GM23338 (cell line): ENCODE measurements at places on chromosomes 11 and 22. TPM values are rescaled to one million over a fixed set of nuclear protein-coding genes. Genes with fewer than 3 reads are reported as not detected.

APOL2 gene
- total RNA-seq, result 10.4 and 12.4 TPM in 2 replicates

ACRV1 gene
- total RNA-seq, result not detected in 2 replicates

TMEM191B gene
- total RNA-seq, result 3.6 and 26.3 TPM in 2 replicates

MAPK1 gene
- total RNA-seq, result 56.0 and 77.5 TPM in 2 replicates

MCHR1 gene
- 0.27 and 2.4 TPM in 2 replicates for total RNA-seq

SULT4A1 gene
- 5.2 and 7.8 TPM in 2 replicates for total RNA-seq

SLC37A2 gene
- 1.0 and 1.6 TPM in 2 replicates for total RNA-seq

MS4A14 gene
- not detected in 2 replicates for total RNA-seq

RFPL2 gene
- 1.3 TPM in 1 of 2 replicates, not detected in the other for total RNA-seq

C11orf42 gene
- total RNA-seq, result not detected in 2 replicates

IFITM10 gene
- not detected in 2 replicates for total RNA-seq

DEUP1 gene
- total RNA-seq, result 0.63 and 0.85 TPM in 2 replicates

GRCh38 chr22:36563001-36563400 lies 34.0 kb upstream of the EIF3D start:
- DNase-seq, result no peak

- DNase-seq, result no peak
Observed at GRCh38 chr11:111359223-111360149, 19.6 kb downstream of the POU2AF1 start.

GRCh38 chr11:69337211-69337721 lies 43.3 kb downstream of the MYEOV start:
- DNase-seq, result no peak

- DNase-seq, result no peak
Observed at GRCh38 chr22:26529345-26529744, 17.1 kb upstream of the TFIP11 start.

DNA sequence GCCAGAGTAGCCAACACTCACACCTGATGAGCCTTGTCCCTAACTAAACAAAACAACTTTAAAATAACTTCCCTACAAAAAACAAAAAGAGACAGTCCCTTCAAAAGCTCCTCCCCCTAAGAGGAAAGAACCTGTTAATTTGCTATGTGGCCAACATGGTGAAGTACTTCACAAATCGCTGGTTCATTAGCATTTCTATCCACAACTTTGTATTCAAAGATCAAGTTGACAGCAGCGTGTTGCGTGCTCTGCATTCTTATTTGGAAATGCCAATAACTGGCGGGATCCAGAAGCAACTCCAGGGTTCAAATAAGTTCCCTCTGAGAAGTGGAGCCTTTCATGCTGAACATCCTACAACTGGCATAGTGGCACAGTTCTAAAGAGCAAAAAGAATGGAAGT lies 48.6 kb downstream of the CADM1 start:
- DNase-seq, result peak; percentile 76

GRCh38 chr11:18697576-18697975 lies 1.0 kb upstream of the TMEM86A start:
- DNase-seq, result no peak

DNA sequence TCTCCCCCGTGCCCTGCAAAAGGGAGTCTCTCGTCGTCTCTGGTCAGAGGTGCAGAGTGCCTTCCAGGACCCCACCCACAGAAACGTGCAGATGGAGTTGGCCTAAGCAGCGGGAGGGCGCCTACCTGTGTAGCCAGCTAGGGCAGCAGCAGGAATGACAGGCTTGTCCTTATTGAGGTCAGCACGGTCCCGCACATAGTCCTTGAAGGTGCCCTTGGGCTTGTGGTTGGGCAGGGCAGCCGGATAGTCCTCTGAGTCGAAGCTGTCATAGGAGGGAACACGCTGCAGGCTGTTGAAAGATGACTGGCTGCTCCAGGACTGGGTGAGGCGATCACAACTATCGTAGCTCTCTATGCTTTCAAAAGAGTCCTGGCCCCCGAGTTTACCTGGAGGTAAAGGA lies 107.3 kb downstream of the ETS1 start:
- DNase-seq, result no peak

GRCh38 chr11:27353593-27354358 lies 9.2 kb downstream of the CCDC34 start:
- no peak for DNase-seq

DNA sequence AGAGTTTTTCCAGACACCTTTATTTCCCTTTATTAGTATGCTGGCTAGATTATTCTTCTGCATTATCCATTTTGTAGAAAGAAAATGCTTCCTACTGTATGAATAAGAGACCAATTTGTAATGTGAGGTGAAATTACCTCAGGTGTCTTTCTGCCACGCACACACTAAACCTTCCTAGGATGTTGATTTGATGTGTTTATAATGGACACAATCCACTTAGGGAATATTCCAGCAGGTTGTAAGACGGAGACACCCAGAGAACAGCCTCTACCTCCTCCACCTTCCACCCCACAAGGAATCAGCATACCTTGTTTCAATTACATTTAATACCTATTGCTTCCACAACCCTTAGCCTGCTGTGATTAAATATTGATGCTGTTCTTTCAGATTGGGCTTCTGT lies 379.1 kb upstream of the KIRREL3 start:
- DNase-seq, result no peak

- DNase-seq, result no peak
Observed at GRCh38 chr11:35207471-35208403, 68.8 kb downstream of the CD44 start.

GRCh38 chr22:16955678-16956210 lies 52.3 kb downstream of the GAB4 start:
- no peak for DNase-seq

- DNase-seq, result no peak
Observed at GRCh38 chr22:20093418-20094196, 13.6 kb downstream of the DGCR8 start.

DNA sequence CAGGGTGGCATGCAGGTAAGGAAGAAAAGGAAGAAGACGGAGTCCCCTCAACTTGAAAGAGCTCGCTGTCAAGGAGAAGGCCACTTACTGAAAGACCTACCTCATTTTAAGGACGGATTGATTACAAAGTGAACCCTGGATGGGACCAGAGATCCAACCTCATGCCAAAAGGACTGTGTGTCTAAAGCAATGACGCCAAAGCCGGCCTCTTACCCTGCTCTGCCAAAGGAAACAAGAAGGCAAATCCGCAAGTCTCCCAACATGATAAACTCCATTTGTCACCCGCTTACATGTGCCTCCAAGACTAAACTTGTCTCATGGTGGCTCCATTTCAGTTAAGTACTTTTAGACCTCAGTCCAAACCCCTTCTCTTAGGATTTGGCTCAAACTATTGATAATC lies 148.7 kb upstream of the MTMR2 start:
- no peak for DNase-seq

- no peak for DNase-seq
Observed at GRCh38 chr11:113684496-113684895, 21.6 kb downstream of the TMPRSS5 start.

- DNase-seq, result peak; percentile 76
Observed at GRCh38 chr22:37734964-37735451, 38.2 kb downstream of the TRIOBP start.

DNA sequence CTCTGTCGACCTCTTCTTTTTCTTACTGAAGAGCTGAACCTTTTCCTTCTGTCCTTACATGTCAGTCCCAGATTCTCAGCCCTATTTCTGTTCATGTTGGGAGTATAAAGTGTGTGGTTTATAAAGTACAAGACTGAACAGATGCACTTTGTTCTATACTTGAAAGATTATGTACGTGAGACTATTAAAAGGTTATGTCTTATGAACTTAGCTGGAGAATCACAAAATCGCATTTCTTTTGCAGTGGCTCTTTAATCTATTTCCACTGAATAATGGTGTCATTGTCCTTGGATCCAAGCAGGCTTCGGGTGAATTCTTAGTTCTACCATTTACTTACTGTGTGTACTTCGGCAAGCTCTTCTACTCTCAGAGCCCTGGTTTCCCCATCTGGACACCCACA lies 558.4 kb downstream of the TMEM135 start:
- no peak for DNase-seq

- DNase-seq, result no peak
Observed at GRCh38 chr11:117134431-117134830, 9.7 kb upstream of the PAFAH1B2 start.

DNA sequence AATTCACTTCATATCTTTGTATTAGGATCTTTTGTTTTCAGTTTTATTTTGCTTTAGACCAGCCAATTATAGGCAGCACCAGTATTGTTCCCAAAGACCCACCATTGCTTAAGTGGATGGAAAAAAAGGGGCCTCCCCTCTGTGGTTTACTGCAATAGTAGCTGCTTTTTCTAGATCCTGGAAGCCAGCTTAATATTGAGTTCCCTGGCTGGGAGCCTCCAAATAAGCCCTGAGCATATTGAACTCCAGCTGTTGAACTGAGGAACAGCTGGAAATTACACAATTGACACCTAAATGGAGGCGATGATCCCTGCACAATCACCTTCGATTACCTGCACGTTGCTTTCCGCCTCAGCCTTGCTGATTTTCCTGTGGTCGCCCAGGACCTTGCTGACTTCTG lies 576.0 kb downstream of the SOX6 start:
- no peak for DNase-seq

DNA sequence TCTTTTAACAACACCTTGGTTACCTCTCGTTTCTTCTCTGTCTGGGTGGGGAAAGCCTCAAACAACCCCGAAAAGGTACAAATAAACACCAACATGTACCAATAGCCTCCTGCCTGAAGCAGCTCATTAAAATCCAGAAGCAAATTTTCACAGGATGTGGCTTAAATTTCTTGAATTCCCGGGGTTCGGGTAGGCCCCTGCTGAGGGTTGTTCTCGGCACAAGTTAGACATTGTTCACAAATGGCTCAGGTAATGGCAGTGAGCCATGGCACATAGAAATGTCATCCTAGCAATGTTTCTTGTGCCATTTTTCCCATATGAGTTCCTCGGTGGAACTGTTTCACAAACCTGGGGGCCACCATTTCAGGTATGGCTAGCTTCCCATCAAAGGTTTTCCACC lies 19.7 kb upstream of the GLYATL1 start:
- no peak for DNase-seq

- no peak for DNase-seq
Observed at GRCh38 chr11:63007920-63008319, 7.7 kb downstream of the SLC22A8 start.

- no peak for DNase-seq
Observed at GRCh38 chr11:76665921-76666351, 4.6 kb downstream of the LRRC32 start.

DNA sequence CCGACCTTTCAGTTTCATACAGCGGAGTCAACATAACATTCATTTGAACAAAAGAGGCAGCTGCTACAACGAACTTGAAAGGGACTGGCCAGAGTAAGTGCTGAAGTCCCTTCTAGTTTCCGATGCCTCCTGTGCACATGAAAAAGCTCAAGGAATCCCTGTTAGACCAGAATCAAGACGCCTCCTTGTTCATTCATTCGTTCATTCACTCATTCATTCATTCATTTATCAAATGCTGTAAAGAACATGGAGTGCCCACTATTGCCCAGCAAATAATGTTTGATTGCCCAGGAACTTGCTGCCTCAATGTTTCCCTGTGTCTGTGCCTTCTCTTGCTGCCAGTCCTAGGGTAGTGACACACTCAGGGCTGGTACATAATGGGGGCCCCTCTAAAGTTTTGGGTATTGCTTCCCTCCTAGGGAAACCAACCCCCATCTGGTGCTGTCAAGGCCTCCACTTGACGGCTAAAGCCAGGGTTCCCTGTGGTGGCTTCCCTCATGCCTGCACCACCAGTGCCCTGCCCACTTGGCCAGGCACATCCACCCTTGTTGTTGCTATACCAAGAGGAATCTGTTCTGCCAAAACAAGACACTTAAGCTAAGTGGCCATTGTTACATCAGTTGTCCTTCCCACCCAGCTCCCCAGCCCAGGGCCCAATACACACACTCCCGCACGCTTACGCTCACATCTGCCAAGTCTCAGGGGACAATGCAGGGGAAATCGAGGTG lies 3.8 kb downstream of the TMPRSS13 start:
- DNase-seq, result no peak

DNA sequence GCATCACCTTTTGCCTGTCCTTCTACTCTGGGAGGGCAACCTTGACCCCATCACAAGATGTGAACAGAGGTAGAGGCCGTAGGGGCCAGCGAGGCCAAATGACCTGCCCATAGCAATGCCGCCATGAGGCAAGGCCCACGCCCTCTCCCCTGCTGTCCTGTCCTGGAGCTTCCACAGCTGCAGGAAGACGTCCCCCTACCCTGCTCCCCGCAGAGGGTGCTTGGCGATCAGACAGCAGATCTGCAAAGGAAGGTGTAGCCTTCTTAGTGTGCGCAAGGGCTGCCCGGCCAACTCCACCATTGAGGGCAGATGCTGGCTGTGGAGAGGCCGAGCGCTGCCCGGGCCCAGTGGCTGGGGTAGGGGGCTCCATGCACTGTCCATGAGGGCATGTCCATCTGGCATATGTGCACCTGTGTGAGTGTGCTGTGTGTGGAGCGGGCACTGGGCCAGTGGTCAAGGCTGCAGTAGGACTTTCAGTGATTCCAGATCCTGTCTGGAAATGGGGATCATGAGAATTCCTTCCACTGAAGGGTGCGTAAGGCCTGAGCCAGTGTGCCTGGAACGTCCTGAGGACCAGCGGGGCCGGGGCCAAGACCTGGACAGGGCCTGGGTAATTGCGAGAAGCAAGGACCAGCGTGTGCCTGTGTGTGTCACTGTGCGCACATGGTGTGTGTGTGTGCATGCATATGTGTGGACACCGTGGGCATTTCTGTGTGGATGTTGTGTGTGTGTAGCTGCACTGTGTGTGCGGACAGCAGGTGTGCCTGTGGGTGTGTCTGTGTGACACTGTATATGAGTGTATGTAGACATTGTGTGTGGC lies 11.0 kb downstream of the TRPM5 start:
- no peak for DNase-seq

GRCh38 chr11:33598426-33599069 lies 102.1 kb downstream of the C11orf91 start:
- peak; percentile 72 for DNase-seq

GRCh38 chr11:126282361-126282735 lies 545 bp upstream of the TIRAP start:
- DNase-seq, result peak; percentile 74

- DNase-seq, result no peak
Observed at GRCh38 chr11:5553343-5553742, 5.0 kb upstream of the OR52H1 start.

GRCh38 chr11:76419896-76420295 lies 24.9 kb upstream of the EMSY start:
- DNase-seq, result peak; percentile 69

DNA sequence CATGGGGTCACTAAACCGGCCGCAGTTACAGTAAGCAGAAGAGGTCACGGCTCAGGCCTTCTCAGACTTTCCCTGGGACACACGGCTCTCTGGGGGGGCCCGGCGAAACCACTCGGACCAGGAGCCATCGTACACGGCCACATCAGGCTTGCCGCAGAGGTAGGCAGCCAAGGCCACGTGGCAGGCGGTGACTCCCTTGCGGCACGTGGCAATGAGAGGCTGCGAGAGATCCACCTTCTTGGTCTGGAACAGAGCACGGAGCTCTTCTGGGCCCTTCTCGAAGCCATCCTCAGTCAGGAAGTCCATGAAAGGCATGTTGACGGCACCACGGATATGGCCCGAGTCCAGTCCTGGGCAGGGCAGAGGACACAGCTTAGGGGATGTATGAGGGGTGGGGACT lies 8.3 kb downstream of the TST start:
- no peak for DNase-seq

GRCh38 chr11:7591987-7592386 lies 78.2 kb downstream of the PPFIBP2 start:
- no peak for DNase-seq
